Osteoblast (primary cell): ENCODE measurements at places on chromosomes 5 and 9. TPM values are rescaled to one million over a fixed set of nuclear protein-coding genes. Genes with fewer than 3 reads are reported as not detected.
A peak's percentile ranks its signal among the peaks of the same experiment; 100 is the strongest.

DNA sequence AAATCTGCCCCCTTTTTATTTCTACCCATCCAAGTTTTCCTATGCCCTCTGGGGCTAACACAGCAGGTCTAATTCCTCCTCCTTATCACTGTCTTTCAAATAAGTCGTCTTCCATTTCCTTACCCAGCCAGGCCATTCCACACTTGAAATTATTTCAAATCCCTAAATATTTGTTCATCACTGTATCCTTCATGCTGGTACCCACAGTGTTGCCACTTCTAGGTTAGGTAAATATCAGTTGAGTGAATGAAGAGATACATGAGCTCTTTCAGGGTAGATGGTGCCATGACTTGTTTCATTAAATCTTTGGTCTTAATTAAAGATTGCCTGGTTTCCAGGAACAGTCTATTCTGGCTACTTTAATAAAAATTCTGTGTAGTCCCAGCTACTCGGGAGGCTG is 35.6 kb upstream of the ADRA1B start:
- H3K4me3 ChIP-seq: no peak overlapping the region
- no peaks in the 10 kb centered on the region for H3K27me3 ChIP-seq
- peaks cover 20% of the 10 kb centered on the region for H3K4me1 ChIP-seq
- no peaks in the 10 kb centered on the region for H3K36me3 ChIP-seq
- no peak for DNase-seq
- no peak overlapping the region for H3K27ac ChIP-seq

DNA sequence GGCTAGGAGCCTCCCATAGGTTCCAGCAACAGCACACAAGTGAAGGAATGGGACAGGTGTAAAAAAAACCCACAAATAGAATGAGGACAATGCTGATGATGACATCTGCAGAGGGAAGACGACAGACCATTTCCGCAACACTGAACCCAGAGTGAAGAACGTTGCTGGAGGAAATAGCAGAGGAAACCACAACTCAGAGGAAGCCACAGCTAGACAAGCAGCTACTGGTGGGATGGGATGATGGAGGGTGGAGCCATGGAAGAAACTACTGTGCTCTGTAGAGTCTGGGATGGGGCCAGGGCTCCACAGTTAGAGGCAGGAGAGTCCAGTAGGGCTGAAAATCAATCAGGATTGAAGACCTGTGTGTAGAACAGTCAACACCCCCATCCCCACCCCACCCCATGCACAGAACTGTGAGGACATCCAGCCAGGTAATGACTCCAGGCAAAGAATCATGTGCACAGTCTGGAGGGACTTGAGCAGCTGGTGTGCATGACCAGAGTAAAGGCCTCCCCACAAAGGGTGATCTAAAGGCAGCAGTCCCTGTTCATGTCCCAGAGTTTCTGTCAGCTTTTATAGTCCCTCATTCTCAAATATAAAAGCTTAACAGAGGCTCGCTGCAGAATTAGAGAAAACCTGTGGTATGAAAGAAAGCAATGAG is 65.2 kb upstream of the SPIN1 start:
- no peak for DNase-seq
- H3K4me1 ChIP-seq: no peaks in the 10 kb centered on the region
- H3K27ac ChIP-seq: no peak overlapping the region
- H3K27me3 ChIP-seq: peaks cover 6% of the 10 kb centered on the region
- H3K36me3 ChIP-seq: no peaks in the 10 kb centered on the region
- H3K4me3 ChIP-seq: no peak overlapping the region

The BTF3 gene
- 207 and 218 TPM in 2 replicates for total RNA-seq

- no peak overlapping the region for H3K4me3 ChIP-seq
- peaks cover 15% of the 10 kb centered on the region for H3K36me3 ChIP-seq
- no peak overlapping the region for H3K27ac ChIP-seq
- DNase-seq: no peak
These were observed 88.0 kb downstream of the TRIO start for GRCh38 chr5:14231156-14231555.

DNA sequence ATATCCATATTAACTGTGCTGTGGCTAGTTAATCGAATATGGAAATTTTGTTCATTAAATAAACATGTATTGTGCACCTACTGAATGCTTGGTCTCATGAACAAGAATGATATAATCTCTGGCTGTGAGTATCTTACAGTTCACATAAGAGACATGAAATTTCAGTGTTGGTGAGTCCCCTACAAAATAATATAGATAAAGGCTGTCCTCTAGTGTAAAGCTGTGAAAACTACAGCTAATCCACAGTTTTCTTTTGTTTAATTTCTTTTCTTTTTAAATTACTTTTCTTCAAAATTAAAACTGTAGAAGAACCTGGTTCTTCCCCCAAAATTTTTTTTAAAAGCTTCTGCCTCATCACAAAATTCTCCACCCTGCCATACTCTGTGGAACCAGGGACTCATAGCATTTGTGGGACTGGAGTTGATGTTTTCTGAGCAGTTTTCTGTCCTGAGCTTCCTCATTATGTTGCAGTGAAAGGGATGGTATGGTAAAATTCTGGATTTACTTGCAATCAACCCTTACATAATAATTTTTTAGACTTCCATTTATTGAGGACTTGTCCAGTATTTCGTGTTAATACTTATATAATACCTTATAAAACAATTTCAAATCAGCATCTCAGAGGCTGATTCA is 135.0 kb downstream of the STK32A start:
- no peak for DNase-seq
- no peaks in the 10 kb centered on the region for H3K27me3 ChIP-seq
- no peak overlapping the region for H3K27ac ChIP-seq
- H3K4me1 ChIP-seq: peaks cover 12% of the 10 kb centered on the region
- H3K4me3 ChIP-seq: peak overlapping the region; percentile 34

DNA sequence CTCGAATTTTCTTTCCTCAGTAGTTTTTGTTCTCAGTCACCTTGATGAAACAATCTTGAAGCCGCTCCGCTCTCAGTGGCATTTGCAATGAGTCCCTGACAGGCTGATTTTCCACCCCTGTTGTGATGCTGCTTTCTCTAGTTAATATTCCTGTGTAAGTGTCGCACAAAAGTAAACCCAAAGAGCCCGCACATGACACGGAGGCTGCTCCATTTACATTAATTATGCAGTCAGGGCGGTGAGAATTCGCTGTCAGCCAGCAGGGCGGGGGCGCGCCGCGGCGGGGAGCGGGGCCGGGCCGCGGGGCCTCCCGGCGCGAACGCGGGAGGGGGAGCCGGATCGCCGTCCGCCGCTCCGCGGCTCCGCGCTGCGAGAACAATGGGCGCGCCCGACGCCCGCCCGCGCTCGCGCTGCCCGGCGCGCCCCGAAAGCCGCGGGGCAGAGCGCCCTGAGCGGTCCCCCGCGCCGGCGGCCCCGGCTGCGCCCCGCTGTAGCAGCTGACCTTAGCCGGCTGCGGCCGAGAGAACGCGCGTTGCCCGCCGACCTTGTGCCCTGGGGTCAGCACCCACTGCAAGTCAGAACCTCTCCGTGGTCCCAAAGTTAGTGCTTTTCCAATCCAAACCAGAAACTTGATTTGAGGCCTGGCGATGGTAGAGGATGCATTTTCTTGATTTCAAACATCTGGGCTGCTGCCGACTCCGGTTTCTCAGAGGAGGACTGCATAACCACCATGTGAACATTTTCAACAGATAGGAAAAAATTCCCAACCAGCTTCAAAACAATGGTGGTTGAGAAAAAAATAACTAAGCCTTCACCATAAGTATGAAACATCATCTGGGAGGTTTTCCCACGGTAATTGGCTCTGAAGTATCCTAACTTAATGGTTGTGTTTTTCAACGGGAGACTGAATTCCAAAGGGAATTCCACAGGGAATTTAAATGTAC is 142.6 kb downstream of the PBX3 start:
- H3K36me3 ChIP-seq: no peaks in the 10 kb centered on the region
- no peaks in the 10 kb centered on the region for H3K27me3 ChIP-seq
- H3K4me1 ChIP-seq: peaks cover 33% of the 10 kb centered on the region
- DNase-seq: peak; percentile 88

DNA sequence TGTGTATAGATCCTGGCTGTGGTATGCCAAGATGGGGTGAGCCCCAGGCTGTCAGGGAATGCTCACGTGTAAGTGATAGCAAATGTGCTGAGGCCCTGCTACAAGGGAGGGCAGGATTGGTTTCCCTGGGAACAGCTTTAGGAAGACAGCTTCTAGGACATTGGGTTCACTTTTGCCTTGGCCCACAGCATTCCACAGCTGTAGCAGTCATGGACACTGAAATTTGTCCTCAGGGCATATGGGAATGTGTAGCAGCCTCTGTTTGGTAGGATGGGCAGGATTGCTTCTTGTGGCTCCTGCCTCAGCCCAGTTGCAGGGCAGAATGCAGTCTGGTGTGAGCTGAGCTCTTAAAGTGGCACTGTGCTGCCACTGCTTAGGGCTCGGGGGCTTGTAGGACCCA is 1061.7 kb upstream of the WWC1 start:
- H3K36me3 ChIP-seq: no peaks in the 10 kb centered on the region
- H3K4me3 ChIP-seq: no peak overlapping the region
